ENCODE measurements at places on chromosomes 6 and 20. TPM values are rescaled to one million over a fixed set of nuclear protein-coding genes. Genes with fewer than 3 reads are reported as not detected.

GRCh38 chr6:146420255-146420654 lies 123.4 kb upstream of the RAB32 start:
- DNase-seq = no peak

DNA sequence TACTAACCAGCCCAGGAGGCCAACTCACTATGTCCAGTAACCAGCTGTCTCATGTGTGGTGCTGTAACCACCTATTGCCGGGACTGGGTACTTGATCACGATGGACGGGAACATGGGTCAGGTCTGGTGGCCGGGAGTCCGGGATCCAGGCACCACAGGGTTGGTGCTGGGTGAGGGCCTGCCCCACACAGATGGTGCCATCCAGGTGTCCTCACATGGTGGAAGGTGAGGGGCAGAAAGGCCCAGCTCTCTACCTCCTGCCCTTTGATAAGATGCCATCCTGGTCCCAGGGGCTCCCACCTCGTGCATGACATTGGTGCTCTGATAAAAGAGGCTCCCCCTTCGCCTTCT lies 116.3 kb downstream of the TAF4 start:
- DNase-seq = no peak

IRAK1BP1 gene
- total RNA-seq = 2.7 TPM

- DNase-seq = no peak
Observed at GRCh38 chr6:92753956-92754355, 665.4 kb downstream of the EPHA7 start.

B4GALT5 gene
- total RNA-seq = 65.1 TPM

GRCh38 chr6:56380476-56380875 lies 133.1 kb upstream of the COL21A1 start:
- no peak for DNase-seq

DNA sequence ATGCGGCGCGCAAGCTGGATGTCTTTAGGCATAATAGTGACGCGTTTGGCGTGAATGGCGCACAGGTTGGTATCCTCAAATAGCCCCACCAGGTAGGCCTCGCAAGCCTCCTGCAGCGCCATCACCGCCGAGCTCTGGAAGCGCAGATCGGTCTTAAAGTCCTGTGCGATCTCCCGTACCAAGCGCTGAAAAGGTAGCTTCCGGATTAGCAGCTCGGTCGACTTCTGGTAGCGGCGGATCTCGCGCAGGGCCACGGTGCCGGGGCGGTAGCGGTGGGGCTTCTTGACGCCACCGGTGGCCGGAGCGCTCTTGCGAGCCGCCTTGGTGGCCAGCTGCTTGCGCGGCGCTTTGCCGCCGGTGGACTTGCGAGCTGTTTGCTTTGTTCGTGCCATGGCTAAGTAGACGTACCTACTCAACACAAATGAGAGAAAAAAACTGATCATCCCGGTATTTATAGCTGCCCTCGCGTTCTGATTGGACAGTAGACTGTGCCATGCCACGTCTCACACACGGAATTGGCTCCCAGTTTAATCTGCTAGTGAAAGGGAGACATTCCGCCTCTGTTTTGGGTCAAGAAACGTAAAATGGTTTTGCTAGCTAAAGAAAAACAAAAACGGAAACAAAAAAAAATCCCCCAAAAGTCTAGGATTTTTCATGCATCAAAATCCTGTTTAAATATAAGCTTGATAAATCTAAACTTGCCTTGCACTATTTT lies 40.1 kb downstream of the OR2B2 start:
- DNase-seq = peak; percentile 98

- no peak for DNase-seq
Observed at GRCh38 chr6:118718903-118719302, 67.5 kb upstream of the CEP85L start.

Measured in dermis blood vessel endothelial cell (primary cell).